ENCODE measurements at places on chromosomes 6 and 20.

DNA sequence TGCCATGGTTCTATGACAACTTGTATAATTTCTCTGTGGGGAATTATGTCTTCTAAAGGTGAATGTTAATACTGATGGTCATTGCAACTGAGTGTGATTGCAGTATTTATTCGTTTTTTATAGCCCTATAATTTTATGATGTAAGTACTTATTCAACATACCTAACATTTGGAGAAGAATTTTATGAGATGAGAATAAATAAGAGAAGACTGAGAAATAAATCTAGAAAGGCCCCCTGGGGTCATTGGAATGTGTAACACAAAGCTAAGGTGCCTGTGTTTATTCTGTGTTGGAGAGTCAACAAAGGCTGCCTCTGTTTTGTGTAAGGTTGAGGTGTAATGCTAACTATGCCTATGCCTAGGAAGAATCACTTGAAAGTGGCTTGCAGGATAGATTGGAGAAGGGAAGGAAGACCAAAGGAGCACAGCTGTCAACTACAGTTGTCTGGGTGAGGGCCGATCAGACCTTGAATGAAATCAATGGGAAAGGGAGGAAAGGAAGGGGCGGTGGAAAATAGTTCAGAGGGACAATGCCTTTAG, 1076.7 kb downstream of the KIF16B start:
- DNase-seq: no peak

- DNase-seq: no peak
Measured at GRCh38 chr20:48025661-48026060, 240.4 kb upstream of the SULF2 start.

- DNase-seq: peak; percentile 77
Measured at GRCh38 chr6:89145956-89146717, at the start of gene PM20D2. Gene PM20D2, plus strand, starts transcription at chr6:89146055. Its CDS starts 90 bp downstream, at chr6:89146145.

DNA sequence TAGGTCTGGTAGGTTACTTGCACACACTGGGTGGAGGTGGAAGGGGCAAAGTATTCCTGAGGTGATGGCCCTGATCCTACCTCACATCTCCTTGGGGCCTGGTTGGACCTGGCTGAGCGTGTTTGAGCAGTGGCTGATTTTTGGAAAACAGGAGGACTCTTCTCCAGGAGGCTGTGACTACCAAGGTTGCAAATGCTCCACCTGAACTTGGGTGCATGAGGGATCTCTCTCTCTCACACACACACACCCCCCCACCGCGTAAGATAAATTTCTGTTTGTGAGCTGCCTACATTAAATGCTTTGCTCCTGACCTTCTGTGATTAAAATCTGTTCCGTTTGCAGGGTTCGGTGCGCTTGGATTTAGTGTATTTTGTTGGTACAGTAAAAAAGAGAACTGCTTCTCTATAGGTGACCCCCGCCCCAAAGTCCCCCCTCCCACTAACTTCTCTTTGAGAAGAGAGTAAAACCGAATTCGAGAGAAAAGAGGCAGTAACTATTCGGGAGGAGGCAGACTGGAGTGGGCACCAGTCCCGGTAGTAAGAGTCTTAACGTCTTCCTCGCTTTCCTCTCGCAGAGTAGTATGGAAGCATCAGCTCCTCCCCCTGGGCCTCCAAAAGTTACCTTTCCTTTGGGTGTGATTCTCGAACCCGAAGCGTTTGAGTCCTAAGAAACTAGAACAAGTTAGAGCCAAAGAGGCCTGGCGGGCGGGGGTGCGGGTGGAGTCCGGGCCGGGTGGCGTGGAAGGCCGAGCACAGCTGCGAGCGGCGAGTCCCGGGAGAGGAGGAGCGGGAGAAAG, 585 bp upstream of the DSE start:
- DNase-seq: peak; percentile 22

- DNase-seq: no peak
Measured at GRCh38 chr6:93454533-93454932, 35.2 kb upstream of the EPHA7 start.

DNA sequence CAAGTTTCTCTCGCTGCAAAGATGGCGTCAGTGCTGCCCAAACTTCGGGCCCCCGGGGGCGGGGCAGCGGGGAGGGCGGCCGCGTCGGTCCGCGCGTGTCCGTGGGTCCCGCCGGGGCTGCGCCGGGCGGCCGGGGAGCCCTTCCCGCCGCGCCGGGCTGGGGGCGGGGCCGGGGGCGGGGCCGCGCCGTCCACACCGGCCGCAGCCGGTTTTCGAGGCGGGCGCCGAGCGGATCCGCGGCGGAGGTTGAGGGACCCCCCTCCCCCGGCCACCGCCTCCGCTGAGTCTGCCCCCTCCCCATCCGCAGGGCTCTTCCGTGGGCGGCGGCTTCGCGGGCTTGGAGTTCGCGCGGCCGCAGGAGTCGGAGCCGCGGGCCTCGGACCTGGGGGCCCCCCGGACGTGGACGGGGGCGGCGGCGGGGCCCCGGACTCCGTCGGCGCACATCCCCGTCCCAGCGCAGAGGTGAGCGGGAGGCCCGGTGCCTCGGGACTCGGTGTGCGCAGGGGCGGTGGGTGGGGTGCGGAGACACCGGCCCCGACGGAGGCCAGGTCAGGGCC, 572 bp downstream of the SLC2A4RG start:
- no peak for DNase-seq

DNA sequence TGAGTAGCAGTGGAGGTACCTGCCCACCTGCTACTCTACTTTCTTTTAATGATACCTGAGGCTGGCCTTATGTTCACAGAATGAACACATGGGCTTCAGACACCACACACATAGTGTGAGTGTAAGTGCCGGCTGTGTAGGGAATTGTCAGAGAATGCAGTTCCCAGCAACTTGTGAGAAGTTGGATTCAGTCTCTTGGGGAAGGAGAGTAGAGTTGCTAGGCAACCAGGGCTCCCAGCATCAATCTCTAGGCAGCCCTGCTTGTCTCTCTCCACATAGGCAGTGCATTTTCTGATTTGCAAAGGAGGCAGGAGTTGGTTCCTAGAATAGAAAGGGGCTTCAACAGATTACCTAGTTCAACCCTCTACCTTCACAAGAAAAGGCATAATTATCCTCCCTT, 74.1 kb downstream of the BFSP1 start:
- DNase-seq: no peak

GRCh38 chr6:4008324-4009047, 70.5 kb downstream of the FAM217A start:
- no peak for DNase-seq

GRCh38 chr6:24117021-24117420, 9.0 kb upstream of the NRSN1 start:
- no peak for DNase-seq

DNA sequence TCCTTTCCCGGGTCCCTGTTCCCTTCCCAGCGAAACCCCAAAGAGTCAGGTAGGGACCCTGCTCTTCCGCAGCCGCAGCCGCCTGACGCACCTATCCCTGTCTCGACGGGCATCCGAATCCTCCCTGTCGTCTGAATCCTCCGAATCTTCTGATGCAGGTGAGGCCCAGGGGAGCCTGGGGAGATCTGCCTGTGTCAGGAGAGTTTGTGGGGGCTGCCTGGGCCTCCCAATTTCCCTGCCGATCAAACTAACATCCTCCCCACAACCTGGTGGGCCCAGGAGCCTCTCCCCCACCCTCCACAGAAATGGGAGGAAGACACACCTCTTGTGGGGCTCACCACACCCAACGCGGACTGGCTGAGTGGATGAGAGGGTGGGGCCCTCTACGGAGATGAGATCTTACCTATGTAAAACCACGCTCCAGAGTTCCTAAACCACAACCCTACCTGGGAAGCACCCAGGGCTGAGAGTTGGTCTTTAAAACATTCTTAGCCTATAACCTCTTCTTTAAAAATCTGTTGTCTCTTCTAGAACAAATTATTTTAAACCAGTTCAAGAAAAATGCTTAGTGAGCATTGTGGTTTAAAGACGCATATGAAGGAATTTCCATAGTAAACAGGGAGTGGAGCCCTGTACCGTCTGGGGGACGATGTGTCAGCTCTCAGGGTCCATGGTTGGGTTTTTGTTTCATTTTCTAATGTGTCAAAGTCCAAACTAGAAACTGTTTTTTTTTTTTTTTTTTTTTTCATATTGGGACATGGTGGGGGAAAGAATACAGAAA, 1.7 kb downstream of the CDC25B start:
- DNase-seq: peak; percentile 56

GRCh38 chr6:169236545-169236944, 17.1 kb downstream of the THBS2 start:
- no peak for DNase-seq

DNA sequence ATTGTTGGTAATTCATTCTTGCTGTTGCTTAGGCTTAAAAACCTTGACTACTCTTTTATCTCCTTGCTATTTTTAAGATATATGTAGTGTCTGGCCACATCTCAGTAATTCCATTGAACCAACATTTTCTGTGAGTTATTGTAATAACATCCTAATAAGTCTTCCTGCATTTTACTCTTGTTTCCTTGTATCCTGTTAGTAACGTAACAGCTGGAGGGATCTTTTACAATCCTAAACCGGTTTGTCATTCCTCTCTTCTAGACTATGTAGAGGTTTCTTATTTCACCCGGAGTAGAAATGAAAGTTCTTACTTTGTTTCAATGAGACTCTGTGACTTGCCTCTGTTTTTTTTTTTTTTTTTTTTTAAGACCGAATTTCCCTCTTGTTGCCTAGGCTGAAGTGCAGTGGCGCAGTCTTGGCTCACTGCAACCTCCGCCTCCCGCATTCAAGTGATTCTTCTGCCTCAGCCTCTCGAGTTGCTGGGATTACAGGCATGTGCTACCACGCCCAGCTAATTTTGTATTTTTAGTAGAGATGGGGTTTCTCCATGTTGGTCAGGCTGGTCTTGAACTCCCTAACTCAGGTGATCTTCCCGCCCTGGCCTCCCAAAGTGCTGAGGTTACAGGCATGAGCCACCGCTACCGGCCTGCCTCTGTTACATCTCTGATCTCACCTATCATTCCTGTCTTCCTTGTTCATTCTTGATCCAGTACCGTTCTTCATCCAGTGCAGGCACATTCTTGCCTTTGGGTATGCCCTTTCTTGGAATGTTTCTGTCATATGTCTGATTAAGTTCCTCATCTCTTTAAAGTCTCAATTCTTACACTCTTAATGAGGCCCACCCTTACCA, 44.7 kb downstream of the NCOA3 start:
- no peak for DNase-seq

- no peak for DNase-seq
Measured at GRCh38 chr6:44411141-44411540, 23.6 kb downstream of the CDC5L start.

DNA sequence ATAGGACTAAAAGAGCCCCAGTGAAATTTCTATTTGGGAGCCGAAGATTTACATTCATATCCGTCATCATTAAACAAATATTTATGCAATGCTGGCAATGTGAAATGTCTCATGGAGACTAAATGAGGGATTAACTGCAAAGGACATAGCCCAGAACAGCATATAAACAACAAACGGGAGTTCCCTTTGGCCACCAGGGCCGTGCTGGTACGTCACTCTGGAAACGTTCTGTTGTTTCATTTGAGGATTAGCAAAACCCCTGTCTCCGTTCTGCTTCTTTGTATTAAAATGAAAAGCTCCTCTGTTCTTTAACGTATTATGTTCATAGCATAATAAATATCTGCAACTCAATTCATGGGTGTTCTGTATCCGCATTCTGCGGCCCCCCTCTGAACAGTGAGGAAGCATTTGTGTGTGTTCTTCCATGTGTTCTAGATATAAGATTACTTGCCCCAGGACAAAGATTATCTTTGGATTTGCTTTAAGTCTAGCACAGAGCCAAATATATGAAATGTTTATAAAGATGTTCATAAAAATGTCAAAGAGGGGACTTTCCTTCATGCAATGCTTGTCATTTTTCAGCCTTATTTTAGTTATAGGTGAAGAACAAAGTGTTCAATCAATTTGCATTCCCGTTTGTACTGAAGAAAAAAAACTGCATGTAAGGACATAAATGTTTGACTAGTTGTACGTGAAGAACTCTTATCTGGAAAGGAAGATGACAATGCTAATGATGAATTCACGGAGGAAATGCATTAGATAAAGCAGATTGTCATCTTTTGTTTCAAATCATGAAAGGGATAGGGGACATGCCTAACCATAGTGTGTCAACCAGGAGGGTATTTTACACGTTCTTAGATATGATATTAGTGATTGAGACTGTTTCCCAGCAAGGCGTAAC, 90.0 kb upstream of the TNFAIP3 start:
- no peak for DNase-seq

- DNase-seq: no peak
Measured at GRCh38 chr6:43714311-43715055, 26.9 kb upstream of the MRPS18A start.

DNA sequence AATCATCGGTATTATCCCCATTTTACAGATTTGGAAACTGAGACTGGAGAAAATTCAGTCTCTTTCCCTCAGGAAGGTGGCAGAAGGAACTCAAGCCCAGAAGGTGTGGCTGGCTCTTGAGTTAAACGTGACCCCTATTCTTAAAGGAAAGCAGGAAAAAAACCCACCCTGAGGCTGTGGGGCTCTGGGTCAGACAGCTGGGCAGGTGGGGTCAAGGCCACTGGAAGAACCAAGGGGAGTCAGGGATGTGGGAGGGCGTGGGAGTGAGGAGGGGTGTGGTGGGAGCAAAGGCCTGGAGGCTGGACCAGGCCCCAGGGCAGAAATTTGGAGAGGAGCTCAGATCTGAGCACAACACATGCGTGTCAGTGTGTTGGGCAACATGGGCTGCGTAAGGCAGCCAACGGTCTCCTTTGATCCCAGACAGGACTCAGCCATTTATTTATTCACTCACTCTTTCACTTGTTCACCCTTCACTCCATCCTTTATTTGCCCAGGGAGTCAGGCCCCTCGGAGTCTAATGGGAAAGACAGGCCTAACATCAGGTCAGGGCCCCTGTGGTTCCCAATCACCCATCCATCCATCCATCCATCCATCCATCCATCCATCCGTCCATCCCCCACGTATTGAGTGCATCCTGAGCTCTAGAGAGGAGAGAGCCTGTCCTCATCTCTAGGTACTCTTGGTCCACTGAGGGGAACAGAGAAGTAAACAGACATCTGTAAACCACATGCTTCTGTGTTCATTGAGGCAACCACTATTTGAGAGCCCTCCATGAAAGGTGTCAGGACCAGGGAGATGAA, 165.0 kb downstream of the VEGFA start:
- DNase-seq: no peak

GRCh38 chr6:134896910-134897309, 53.0 kb downstream of the ALDH8A1 start:
- DNase-seq: no peak

DNA sequence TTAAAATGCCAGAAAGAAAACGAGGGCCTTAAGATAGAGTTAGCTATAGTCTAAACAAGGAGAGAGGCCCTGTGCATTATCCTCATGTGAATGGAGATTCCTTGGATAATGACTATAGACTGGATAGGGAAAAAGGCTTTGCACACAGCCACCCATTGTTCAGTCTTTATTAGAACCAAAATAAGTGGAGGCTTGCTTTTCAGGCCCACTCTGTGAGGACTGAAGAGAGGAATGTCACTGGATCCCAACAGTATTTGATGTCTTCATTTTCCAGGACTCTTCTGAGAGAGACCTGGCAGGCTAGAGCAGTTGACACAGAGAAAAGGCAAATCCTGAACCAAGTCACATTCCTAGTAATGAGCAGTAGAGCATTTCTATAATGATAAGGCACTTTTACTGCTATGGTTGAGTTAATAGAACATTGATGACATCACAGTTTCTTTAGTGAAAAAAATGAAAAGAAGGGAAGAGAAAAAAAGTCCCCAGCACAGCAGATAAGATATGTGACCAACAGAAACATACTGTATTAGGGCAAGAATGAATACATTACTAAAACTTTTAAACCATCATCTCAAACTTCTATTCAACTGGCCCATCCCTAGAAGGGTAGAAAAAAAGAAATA, 315.1 kb downstream of the EPHA7 start:
- DNase-seq: no peak

All from CD8-positive, alpha-beta T cell (primary cell).